ENCODE measurements at places on chromosomes 2 and 18.

DNA sequence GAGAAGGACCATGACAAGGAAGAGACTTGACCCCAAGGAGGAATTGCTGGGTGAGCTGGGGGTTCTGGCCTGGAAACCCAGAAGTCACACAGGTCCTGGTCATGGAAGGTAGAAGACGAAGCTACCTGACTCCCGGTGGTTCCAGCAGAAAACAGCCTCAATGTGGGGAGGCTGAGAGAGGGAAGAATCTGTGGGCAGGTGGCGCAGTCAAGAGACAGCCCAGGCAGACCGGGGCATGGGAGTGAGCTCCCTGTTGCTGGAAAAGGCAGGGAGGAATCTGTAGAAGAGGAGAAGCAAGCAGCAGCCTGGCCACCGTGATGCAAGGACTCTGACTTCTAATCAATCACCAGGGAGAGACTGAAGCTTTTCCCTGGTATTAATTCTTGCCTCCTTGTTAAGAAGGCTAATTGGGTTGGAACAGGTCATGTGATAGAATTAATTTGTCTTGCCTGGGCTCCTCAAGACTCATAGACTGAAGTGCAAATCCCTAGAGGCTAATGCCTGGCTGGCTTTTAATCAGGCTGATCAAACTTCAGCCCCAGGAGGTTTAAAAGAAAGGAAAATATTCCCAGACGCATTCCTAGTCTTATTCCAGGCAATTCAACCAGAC lies 30.1 kb downstream of the CNGA3 start:
- DNase-seq: no peak

DNA sequence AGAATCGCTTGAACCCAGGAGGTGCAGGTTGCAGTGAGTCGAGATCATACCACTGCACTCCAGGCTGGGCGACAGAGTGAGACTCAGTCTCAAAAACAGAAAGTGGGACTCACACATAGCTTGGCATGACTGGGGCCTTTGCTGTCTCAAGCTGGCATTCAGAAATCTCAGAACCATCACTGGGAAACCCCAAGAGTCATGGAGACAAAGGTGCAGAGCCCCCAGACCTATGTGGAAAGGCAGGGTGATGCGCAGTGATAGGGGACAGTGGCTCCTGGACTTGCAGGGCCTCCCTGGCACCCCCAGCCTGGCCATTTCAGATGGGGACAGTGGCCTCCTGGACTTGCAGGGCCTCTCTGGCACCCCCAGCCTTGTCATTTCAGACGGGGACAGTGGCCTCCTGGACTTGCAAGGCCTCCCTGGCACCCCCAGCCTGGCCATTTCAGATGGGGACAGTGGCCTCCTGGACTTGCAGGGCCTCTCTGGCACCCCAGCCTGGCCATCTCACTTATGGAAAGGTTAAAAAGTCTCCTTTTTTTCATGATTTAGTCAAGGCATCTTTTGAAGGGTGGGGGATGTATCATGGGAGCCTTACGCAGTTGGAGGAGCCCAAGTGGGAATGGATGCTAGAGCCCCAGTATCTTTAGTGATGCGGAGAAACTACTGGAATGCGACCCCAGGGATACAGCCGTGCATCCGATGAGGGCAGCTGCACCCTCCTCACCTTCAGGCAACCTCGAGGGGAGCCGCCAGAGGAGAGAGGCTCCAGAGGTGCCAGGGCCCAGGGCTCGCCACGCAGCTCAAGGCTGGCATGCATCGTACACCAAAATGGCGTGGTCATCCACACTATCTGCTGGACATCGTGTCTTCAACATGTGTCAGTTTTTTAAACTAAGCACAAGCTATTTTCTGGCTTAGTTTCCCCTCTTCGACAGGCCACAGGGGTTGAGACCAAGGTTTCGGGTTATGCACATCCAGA lies 30.5 kb downstream of the ZNF516 start:
- peak; percentile 43 for DNase-seq

DNA sequence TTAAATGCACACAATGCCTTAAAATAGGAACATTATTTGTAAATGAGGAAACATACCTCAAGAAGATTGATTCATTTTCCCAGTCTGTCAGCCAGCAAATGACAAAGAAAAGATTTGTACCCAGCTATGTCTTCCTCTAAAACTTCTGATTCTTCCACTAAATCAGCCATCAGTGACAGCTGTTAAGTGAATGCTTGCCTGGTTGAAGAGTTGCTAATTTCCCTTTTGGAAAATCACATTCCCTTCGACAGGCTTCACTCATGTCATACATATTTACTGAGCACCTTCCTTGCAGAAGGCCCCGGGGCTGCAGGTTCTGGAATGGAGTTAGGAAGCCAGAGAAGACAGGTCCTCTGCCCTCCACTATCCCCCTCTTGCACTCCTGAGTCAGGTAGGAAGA lies 112.0 kb upstream of the SLC66A3 start:
- DNase-seq: no peak

- DNase-seq: no peak
These were observed 16.4 kb downstream of the ALPK2 start for GRCh38 chr18:58612315-58613055.
